ENCODE measurements at places on chromosomes 1 and 21.

DNA sequence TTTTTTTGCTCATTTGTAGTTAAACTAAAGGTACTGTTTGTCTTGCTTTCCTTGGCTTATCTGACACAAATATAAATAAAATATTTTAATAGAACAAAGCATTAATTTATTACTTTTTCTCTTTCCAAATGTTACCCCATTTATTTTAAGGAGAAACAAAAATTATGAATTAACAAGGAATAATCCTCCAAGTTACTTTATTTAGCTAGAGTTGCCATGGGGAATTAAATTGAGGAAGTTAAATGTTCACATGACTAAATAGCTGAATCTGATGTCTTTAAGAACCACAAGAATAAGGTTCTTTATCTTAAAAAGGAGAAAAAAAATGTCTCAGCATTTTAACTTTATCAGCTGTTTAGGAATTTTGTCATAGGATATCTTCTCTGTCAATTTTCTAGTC lies 12.3 kb downstream of the ATG4C start:
- DNase-seq, result no peak

DNA sequence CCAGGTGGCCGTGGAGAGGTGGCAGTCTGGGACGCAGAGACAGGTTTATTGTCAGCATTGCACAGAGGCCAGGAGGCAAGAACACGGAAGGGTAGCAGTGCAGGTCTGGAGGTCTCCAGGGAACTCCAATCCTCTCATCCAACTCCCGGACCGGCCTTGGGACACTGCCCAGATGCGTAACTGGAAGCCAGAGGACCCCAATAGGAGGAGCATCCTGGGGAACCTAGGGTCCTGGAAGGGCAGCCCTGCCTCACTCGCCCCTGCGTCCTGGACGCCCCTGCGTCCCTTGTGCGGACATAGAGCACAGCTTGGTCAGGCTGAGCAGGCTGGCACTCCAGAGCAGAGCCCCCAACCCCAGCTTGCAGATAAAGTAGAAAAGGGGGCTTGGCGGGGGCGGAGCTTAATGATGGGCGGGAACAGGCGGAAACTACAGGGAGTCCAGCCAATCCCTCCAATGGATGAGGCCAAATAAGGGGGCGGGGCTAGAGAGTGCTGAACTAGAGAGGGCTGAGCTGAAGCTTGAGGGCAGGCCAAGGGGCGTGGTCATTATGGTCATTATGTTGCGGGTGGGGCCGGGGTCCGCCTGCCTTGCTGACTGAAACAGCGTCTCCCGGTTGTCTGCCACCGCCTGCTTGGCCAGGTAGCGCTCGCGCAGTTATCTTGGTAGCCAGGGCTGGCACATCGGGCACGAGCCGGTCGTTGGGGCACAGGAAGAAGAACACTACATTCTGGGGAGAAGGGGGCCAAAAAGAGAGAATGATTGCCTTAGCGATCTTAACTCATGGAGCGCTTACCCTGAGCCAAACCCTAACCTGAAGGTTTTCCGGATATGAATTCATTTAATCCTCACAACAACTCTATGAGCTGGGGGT lies 3.7 kb upstream of the ARHGEF19 start:
- DNase-seq, result peak; percentile 59

- peak; percentile 65 for DNase-seq
These were observed at the start of gene DHRS3 for GRCh38 chr1:12617901-12618660. Gene DHRS3 (minus strand): TSS chr1:12618210. CDS start chr1:12617348, 862 bp downstream.

DNA sequence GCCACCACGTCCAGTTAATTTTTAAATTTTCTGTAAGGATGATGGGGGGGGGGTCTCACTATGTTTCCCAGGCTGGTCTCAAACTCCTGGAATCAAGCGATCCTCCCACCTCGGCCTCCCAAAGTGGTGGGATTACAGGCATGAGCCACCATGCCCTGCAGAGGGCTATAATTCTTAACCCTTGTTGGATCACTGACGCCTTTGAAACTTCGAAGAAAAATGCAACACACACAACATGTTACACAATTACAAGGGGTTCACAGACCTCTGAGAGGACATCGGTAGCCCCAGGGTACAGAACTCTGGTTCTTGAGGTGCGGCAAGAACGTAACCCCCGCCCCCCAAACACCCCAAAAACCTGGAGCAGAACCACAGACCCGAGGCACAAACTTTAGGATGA lies 8.4 kb upstream of the LUZP1 start:
- no peak for DNase-seq

GRCh38 chr1:94611681-94612475 lies 70.3 kb upstream of the F3 start:
- no peak for DNase-seq

DNA sequence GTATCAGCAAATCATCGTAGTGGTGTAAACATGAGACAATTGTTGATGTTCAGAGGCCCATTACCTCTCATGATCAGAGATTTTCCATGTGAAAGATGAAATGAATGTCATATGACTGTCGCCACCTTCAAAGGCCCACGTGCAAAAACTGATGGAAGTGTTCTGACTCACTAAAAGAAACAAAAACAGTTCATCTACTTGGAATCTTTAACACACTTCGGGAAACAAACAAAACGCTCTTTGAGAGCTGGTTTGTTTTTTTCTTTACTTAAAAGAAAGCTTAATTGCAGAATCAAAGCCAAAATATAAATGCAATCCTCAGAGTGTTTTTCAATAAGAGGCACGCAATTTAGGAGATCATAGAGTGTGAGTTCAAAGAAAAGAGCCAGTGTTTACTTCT lies 100.8 kb downstream of the PLPPR4 start:
- DNase-seq, result no peak

DNA sequence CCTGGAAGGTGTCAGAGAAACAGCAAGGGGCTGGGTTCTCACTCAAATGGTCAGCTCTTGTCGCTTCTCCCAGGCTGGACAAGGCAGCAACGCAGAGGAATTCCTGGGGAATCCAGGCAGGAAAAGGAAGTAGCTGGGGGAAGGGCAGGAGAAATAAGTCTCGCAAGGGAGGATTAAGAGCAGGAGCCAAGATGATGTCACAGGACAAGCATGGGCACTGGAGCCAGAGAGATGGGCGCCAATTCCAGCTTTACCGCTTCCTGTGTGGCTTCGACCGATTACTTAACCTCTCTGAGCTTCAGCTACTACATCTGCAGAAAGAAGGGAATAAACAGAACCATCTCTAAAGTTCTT lies 70.5 kb downstream of the SSBP3 start:
- no peak for DNase-seq

DNA sequence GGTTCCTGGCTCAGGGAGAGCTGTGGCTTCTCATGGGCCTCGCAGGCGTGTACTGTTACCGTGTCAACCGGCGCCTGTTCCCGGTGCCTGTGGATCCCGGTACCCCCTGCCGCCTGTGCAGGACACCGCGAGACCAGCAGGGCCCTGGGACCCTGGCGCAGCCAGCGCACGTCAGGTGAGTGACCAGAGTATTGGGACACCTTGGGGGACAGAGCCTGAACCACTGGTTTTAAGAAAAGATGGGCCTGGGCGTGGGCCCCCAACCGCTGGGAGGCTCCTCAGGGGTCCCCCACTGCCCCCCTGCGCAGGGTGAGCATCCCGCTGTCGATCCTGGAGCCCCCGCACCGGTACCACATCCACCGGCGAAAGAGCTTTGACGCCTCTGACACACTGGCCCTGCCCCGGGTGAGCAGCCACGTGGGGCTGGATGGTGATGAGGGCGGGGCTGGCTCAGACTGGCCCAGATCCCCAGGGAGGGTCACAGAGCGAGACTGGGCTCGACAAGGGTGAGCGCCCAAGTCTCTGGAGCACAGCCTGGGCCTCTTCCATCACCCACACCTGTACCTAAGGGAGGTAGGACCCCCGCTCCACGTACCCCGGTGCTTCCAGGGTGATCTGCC lies 10.5 kb downstream of the MIIP start:
- DNase-seq, result no peak

DNA sequence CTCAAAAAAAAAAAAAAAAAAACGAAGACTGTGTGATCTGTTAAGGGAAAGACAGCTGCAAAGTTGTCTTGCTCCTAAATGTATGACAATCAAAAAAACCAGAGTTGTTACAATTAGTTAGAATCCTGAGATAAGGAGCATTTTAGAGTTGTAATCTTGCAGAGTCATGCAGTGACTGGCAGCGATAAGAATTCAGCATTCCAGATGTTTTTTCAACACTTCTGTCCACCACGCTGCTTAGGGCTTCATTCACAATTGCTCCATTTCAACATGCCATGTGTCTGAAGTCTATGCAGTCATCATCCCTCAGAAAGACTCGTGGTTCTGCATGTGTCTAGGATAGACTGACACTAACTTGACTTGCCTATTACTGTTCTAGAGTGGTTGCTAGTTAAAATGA lies 102.4 kb upstream of the BACE2 start:
- no peak for DNase-seq

DNA sequence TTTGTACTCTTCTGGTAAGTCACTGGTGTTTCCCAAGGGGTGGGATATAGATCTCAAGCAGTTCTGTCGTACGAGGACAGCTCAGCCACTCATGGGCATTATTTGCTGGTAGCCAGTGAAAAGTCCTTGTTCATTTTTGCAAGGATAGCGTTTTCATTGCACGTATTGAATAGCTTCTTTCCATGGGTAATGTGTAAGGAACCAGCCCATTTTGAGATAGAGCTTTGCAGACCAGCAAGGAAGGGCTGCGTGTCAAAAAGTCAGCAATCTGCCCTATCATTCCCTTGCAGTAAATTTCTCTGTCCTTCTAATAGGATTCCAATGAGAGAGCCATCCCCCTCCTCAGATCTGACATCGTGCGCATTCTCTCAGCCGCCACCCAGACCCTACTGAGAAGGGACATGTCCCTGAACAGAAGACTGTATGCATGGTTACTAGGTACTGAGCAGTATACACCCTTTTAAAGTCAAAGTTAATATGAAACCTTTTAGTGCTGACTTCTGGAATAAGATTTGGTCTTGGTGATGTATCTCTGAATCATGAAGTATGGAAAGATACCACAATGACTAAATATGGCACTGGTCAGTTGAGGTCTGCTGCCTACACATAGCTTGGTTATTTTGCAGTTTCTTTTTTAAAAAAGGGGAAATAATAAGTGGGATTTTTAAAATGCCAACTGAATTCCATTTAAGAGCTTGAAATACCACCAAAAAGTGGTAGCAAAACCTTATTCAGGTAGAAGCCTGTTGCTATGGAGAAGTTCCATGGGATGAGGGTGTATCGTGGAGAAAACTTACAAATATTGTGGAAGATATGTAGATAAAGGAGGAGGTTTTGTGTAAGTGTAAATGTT lies 55.3 kb downstream of the DOP1B start:
- DNase-seq, result no peak

GRCh38 chr1:84756455-84757082 lies 66.3 kb upstream of the SSX2IP start:
- DNase-seq, result no peak

DNA sequence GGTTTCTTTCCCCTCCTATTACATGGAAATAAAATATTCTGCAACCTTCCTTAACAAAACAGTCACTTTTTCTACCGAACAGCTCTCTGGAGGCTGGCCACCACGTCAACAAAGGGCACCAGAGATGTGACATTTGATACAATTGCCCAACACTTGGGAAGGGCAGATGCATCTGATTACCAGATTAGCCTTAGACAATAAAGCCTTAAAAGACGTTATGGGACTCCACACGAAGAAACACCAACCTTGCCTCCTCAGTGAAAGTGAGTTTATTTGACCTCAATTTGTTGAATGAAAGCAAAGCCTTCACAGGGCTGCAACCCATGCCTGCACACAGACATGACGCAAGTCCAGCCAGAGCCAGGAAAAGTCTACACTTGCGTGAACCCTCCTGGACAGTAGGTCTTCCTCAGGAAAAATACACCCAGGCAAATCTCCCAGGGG lies 136.1 kb downstream of the TGFBR3 start:
- no peak for DNase-seq

- DNase-seq, result no peak
These were observed 57.5 kb downstream of the MAP3K7CL start for GRCh38 chr21:29187944-29188343.

DNA sequence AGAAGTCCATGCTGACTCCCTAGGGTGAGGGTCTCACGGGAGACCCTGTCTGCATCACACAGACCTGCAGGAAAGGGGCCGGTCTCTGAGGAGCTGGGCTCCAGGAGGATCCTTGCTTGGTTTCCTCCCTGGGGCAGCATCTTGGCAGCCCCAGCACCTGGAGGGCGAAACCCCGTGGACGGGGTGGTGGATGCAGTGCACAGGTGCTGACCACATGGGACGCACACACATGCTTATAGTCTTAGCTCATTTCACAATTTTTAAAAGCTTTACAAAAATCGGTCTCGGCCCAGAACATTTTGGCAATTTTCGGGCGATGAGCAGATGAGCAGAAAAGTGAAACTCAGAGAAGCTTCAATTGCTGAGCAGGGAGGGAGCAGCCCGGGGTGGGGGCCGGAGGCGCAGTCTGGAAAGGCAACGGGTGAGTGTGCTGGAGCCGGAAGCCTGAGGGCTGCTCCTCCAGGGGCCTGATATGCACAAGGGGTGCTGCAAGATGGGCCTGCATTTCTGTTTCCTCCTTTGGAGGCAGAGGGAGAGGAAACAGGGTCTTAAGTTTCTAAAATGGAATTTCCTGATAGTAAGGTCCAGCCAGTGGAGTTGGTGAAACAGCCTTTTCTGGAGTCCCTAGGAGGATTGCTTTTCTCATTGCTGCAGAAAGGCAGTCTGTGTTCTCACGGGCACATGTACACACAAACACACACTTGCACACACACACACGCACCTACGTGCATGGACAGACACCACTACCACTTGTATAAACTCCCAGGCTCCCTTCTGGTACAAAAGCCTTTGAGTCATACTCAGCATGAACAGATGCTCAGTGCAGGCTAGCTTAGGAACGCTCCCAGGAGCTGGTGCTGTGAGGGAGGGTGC lies 60.6 kb downstream of the SCCPDH start:
- no peak for DNase-seq

GRCh38 chr1:13775459-13775858 lies 75.5 kb downstream of the PRDM2 start:
- DNase-seq, result no peak

GRCh38 chr21:37677006-37677405 lies 239.3 kb downstream of the KCNJ6 start:
- DNase-seq, result no peak

- DNase-seq, result no peak
These were observed 137.2 kb downstream of the OMA1 start for GRCh38 chr1:58409336-58409735.

DNA sequence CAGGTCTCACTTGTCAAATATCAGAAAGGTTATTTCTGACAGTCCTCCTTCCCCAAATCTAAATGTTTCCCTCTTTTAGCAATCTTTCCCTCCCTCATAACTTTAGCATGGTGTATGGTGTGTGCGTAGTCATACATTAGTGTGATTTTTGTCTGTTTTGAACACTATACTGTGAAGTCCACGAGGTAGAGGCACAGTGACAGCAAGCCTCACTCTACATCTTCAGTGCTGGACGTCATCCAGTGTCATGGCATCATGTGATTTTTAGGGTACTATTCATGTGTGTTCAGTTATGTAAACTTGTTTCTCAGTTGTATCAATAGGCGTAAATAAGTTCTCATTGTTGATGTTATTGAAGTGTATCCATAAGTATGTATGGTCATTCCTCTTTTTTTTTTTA lies 39.1 kb downstream of the DYRK1A start:
- DNase-seq, result no peak

GRCh38 chr21:14591882-14592281 lies 45.8 kb upstream of the SAMSN1 start:
- no peak for DNase-seq

All from stimulated activated CD4-positive, alpha-beta T cell treated with anti-CD3 and anti-CD28 coated beads, Interleukin-12 subunit alpha, Interleukin-12 subunit beta, amount 100 ng/mL, for 48 hours (primary cell).